Activated T-helper 17 cell treated with anti-CD3 and anti-CD28 coated beads, Interleukin-2, amount 50 U/mL, for 72 hours (primary cell): ENCODE measurements at places on chromosomes 13 and 19. TPM values are rescaled to one million over a fixed set of nuclear protein-coding genes. Genes with fewer than 3 reads are reported as not detected.

- ATAC-seq = no peak
These were observed 241.0 kb downstream of the KLF5 start for GRCh38 chr13:73299787-73300186.

- peak; percentile 19 for ATAC-seq
These were observed 534 bp downstream of the STK24 start for GRCh38 chr13:98576200-98576945.

GRCh38 chr19:51325161-51325976 lies 13.9 kb downstream of the IGLON5 start:
- peak; percentile 44 for ATAC-seq

DNA sequence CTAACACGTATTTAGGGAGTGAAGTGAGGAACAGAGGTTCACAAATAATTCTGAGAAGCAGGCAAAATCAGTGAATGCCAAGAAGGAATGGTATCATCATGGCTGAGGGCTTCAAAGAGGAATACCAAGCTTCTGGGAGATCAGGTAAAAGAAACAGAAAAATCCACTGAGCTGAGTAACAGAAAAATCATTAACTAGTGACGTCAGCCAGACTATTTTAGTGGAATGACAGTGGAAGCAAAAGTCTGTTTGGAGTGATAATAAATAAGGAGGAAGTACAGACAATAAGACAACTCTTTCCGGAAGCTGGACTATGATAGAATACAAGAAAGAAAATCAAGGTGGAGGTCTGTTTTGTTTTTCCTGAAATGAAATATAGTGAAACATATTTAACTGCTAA lies 83.5 kb downstream of the SACS start:
- ATAC-seq = no peak

DNA sequence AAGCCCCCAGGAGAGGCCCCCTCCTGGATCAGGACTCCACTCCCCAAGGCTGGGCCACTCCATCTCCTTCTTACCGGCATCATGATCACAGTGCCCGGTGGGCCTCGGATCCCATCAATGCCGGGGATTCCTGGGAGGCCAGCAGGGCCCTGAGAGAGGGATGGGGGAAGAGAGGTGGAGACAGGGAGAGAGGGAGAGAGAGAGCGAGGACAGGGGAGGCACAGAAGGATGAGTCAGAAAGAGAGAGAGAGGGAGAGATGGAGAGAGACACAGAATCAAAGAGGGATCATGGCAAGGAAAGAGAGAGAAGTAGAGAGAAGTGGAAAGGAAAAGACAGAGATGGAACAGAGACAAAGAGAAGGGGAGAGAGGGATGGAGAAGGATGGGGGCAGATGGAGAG lies 13.8 kb downstream of the COL5A3 start:
- ATAC-seq = no peak

Gene OVOL3
- not detected for total RNA-seq

- no peak for ATAC-seq
These were observed 1090.4 kb downstream of the PCDH9 start for GRCh38 chr13:66139701-66140100.

Gene RFPL4AL1
- not detected for total RNA-seq

Gene ZNF430
- 20.6 TPM for total RNA-seq

GRCh38 chr19:4500841-4501591 lies 17.3 kb downstream of the PLIN4 start:
- no peak for ATAC-seq

DNA sequence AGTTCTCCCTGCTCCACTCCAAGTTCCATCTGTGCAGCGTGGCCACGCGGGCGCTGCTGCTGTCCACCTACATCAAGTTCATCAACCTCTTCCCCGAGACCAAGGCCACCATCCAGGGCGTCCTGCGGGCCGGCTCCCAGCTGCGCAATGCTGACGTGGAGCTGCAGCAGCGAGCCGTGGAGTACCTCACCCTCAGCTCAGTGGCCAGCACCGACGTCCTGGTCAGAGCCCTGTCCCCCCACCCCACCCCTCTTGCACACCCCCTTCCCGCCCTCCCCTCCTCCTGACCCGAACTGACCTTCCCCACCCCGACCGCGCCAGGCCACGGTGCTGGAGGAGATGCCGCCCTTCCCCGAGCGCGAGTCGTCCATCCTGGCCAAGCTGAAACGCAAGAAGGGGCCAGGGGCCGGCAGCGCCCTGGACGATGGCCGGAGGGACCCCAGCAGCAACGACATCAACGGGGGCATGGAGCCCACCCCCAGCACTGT lies 11.6 kb downstream of the FUZ start:
- ATAC-seq = no peak

GRCh38 chr13:48161530-48162179 lies 66.8 kb upstream of the MED4 start:
- no peak for ATAC-seq

DNA sequence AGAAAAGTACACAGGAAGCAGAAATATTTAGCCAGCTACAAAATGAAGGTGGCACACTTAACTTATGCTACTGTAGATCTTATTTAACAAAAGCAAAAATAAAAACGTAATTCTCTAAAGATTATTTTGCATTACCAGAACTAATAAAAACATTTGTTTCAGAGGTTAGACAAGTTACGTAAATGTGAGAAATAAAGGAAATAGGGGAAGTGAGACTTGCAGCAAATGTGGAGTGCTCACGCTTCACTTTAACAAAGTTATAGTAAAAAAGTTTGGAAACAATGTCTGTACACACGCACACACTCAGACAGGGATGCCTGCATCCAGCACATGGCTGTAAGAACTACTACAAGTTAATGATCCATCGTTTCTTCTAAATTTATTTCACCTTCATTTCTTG lies 83.7 kb downstream of the NALCN start:
- ATAC-seq = no peak

Gene ZNF681
- total RNA-seq = 2.3 TPM

DNA sequence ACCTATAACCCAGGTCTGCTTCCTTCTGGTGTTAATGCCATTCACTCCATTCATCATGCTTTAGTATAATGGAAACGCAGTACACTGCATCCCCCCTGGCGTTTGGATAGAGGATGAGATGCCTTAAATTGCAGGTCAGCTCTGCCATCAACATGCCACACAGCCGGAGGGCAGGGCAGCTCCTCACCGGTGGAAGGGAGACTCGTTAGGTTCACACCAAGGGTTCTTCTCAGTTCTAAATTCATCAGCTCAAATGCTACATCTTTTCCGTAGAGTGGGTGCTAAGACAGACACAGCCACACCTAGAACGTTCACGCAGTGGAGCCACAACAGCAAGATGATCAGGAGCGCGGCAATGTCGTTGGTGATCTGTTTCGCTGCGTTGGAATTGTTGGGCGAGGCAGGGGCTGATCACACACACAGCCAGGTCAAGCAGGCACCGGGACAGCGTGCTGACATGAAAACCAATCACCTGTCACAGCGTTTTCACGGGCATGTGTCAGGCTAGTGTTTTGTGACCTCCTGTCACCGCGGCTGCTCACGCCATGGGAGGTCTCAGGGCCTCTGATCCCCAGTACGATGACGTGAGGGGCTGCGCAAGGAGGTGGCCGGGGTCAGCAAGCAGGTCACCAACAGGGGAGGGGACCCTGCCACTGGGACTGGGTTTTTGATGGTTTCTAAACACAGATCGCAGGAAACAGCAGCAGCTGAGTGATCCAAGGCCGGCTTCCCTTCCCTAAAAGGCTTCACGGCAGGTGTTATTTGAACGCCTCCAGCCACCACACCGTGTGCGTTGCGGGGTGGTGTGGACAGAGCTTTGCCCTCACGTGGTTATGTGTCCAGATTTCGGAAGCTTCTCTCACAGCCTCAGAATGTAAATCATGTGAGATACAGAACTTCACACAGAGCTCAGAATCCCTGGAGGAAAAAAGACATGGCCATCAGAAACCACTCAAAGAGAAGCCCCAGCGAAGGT lies 94.3 kb upstream of the IRS2 start:
- no peak for ATAC-seq

- no peak for ATAC-seq
These were observed 9.4 kb downstream of the C19orf12 start for GRCh38 chr19:29705706-29706105.

Gene PMIS2
- not detected for total RNA-seq

DNA sequence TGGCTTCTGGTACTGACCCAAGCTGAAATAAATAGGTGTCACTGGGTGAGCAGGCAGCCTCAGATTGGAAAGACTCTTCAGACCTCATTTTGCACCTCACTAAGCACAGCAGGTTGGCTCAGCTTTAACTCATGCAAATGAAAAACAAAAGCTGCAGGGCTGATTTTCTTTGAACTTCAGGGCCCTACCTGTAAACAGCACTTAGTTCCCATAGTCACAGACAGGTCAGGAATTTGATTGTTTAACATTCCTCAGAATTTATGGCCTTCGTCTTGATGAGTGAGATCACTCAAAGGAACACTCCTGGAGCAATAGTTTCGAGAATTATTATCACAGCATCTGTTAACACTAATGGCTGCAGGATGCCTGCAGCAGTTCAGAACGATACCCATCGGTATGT lies 718.5 kb downstream of the EFNB2 start:
- ATAC-seq = no peak

- ATAC-seq = peak; percentile 91
These were observed 15.0 kb downstream of the MYO9B start for GRCh38 chr19:17090583-17090982.

Gene PGLYRP2
- total RNA-seq = not detected

- peak; percentile 53 for ATAC-seq
These were observed 5.8 kb upstream of the TLE2 start for GRCh38 chr19:3034656-3035541.

DNA sequence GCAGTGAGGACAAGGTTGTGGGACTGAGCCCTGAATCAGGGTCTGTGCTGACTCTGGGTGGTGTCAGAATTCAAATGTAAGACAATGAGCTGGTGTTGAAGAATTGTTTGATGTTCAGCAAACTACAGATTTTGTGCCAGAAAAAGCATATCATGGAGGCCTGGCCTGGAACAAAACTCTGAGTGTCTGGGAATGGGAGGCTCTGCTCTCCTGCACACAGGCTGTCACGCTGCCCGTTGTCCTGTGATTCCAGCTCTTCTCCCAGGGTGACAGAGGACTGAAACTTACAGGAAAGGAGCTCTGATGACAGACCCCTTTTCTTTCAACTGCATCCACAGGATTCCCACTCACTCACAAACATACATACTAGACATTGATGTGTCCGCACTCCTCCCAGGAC lies 120.1 kb downstream of the ZNF486 start:
- ATAC-seq = no peak

- no peak for ATAC-seq
These were observed 78.2 kb downstream of the AKAP11 start for GRCh38 chr13:42350141-42350540.

- no peak for ATAC-seq
These were observed 23.5 kb downstream of the CEACAM16 start for GRCh38 chr19:44722131-44723121.

Gene HIPK4
- total RNA-seq = not detected

Gene ZNF568
- total RNA-seq = 10.1 TPM

Gene NLRP5
- total RNA-seq = not detected

Gene ZNF814
- total RNA-seq = 21.5 TPM

- ATAC-seq = peak; percentile 62
These were observed 54.3 kb downstream of the GARRE1 start for GRCh38 chr19:34308381-34309367.

- no peak for ATAC-seq
These were observed 213.1 kb upstream of the TMTC4 start for GRCh38 chr13:100887729-100888151.

DNA sequence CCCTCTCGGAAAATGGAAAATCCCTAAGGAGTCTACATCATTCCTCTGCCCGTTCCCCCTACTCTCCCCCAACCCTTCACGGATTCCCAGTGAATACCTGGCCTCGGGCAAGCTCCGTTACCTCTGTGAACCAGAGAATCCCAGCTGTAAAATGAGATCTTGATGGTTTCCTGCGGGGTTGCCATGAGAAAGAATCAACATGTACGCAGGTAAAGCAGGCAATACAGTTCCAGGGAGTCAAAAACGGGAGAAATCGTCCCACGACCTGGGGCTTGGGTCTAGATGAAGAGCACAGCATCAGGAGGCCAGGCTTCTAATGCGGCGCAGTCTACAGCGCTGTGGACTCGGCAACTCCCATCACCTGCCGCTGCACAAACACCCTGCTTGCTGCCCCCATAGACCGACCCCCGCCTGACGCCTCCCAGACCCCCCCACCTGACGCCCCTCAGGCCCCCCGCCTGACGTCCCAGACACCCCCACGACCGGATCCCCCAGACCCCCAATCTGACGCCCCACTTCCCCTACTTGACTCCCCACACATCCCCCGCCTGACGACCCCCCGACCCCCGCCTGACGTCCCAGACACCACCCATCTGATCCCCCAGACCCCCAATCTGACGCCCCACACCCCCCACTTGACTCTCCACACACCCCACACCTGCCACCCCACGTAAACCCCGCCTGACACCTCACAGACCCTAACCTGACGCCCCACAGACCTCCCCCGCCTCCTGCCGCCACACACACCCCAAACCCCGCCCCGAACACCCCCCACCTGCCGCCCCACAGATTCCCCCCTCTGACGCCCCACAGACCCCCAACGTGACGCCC lies 680 bp downstream of the LIG4 start:
- ATAC-seq = no peak

DNA sequence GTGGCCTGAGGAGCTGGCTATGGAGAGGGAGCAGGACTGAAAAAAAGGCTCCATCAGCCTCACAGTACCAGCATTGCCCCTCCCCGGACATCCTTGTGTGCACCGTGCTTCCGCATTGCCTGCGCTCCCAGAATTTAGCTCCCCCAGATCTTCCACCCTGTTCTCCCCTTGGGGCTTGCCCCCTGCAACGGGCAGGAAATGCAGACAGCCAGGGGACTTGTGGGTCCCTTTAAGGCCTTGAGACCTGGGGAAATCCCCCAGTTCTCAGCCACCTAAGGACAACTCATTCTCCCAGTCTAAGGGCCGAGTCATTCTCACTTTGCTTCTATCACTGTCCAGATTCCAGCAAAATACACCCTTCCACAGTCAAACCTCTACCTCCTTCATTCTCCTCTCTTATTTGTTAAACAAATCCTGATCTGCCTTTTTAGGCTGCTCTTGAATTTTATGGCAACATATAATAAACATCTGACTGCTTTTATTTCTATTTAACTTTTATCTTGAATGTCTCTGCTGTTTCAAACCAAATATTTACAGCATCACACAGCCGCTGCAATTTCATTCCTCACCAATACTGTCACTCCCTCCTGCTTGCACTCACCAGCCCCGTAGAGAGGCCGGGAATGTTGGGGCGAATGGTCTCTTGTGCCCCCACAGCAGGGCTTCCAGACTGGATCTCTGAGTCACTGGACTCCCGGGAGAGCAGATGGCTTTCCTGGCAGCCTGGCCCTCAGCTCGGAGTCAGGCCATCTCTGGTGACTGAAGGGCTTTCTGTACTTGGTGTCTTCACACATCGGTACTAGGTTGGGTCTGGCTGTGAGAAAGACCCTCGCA lies 221.9 kb downstream of the TSHZ3 start:
- peak; percentile 57 for ATAC-seq
